ENCODE measurements at places on chromosomes 3 and 15.

DNA sequence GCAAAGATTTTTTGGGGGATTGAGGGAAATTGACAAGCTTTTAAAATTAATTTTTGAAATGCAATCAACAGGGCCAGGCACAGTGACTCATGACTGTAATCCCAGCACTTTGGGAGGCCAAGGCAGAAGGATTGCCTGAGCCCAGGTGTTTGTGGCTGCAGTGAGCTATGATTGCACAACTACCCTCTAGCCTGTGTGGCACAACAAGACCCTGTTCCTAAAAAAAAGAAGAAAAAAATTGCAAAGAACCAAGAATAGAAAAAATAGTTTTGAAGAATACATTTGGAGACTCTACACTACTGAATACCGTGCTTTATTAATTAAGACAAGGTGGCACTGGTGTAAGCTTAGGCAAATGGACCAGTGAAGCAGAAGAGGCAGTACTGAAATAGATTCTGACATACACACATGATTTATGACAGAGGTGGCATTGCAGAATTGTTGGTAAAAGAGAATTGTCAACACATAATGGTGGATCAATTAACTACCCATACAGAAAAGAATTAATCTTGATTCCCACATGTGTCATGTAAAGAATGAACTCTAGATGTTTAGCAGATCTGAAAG is 443.3 kb upstream of the ATP11B start:
- DNase-seq, result no peak

GRCh38 chr3:27590437-27591298 is 106.5 kb upstream of the SLC4A7 start:
- no peak for DNase-seq

DNA sequence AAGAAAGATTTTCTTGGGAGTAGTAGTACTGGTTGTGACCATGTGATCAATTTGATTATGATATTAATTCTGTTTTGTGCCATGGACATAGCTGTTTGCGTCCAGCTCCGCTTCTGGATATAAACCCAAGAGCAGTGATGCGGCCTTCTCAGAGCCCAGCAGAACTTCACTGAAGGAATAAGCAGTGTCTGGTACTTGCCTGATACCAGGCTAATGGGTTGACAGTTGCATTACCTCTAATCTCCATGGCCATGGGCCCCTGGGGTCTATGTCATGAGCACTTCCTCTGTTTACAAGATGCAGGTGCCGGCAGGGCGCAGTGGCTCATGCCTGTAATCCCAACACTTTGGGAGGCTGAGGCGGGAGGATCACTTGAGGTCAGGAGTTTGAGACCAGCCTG is 36.3 kb upstream of the RAB6B start:
- DNase-seq, result no peak

DNA sequence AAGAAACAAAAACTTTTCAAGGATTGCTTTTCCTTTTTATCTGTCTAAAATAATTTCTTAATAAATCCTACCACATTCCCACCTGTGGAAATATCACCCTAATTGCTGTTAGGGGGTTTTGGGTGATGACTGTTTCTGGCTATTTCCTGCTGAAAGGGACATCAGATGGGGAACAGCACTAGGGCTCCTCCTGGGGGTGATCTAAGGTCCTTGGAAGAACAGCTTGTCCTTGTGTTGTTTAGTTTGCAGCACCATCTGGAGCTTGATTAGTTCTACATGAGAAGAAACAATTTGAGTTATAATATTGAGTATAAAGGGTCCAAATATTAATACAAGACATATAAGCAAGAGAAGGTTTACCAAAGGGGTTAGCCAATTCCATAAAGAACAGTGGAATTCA is 18.7 kb downstream of the OR5H15 start:
- DNase-seq, result no peak

DNA sequence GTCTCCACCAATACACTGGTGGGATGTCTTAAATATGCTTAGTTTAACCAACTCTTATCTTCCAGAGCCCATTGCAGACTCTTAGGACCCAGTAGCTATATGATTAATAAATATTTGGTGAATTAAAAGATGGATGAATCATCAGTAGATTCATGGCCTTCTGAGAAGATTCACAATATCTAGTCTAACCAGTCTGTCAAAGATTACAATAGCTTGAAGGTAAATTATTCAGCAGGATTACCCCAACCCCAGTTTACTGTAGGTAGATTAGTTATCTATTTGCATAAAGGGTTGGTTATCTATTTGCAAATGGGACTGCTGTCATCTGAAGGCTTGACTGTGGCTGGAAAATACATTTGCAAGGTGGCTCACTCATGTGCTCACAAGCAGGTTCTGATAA is 239.4 kb upstream of the THRB start:
- DNase-seq, result no peak

DNA sequence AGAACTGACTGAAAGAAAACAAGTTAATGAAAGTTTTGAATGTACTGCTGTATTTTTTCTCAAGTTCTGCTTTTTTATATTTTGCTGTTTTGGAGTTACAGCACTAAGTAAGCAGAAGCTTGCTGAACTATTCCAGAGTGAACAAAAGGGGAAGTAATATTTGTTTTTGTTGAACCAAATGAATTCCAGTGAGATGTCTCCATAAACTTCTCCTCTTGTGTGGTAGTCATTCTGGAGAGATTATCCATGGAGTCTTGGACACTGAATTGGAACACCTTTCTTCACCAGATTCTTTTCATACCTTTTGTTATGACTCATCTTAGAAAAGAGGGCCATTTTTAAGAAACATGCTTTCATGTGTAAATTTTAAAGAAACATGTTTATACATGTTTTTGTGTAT is 8.8 kb downstream of the ANKUB1 start:
- no peak for DNase-seq

- DNase-seq, result no peak
Measured at GRCh38 chr15:88233921-88234320, 22.6 kb downstream of the NTRK3 start.

DNA sequence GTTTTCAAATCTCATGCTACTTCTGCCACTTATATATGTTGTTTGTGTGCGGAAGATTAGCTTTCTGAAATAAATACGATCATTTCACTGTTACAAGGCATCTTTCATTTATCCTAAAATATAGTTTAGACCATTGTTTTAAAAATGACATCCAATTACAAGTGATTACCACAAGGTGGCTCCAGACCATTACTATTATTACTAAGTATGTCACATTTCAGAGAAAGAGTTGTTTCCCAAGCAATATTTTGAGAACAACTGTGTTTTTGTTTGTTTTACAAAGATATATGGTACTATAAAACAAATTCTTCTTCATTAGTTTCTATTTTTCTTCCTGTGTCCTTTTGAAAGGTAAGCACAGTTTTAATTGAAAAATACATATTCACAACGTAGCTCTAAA is 136.0 kb upstream of the RAP2B start:
- DNase-seq, result no peak

DNA sequence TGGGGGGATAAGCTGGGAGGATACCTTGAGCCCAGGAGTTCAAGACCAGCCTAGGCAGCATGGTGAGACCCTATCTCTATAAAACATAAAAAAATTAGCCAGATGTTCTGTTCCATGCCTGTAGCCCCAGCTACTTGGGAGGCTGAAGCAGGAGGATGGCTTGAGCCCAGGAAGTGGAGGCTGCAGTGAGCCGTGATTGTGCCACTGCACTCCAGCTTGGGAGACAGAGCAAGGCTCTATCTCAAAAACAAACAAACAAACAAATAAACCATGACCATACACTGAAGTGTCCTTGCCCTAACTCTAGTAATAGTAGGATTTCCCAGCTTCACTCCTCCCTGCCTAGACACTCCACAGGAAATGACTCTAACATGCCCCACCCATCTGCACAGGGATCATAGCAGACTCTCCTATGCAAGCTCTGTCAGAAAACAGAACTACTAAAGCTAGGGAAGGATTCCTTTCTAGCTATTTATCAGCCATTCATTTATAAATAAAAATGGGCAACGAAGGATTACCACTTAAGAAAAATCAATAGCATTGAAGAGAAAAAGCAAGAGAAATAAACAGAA is 4.6 kb downstream of the ERICH6 start:
- DNase-seq, result no peak

DNA sequence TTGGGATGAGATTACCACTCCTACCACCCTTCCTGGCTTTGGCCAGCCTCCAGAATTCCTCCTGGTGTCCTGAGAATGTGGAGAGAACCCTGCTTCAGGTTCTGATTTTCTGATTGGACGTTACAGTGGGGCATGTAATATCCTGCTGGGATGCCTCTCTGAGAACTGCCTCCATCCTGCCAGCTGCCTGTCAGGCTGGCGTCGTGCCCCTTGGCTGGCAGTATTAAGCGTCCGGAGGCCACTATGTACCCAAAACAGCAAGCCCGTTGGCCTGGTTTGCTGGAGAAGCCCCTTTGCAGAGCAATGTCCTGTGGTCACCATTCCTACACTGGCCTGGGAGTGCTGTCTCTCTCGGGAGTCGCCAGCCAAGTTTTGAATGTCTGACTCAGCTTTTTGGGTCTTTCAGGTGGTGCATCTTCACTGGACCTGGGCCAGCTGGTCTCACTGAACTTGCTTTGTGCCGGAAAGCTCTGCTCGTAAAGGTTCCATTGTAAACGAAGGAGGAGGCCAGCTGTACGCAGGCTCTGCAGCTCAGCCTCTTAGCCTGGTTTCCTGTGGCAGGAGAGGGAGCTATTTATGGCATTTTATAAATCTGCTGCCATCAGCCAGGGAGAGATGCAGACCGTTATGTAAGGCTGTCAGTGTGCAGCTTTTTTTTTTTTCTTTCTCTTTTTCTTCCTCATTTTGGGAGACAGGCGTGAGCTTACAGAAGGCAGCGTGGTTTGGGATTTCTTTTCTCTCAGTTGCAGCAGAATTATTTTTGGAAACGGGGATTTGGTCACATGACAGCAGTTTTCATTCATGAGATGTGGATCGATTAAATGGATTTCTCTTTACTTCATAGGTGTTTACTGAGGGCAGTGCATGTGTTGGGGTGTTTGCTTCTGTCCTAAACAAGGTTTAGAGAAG is 19.0 kb upstream of the TRAK1 start:
- no peak for DNase-seq

DNA sequence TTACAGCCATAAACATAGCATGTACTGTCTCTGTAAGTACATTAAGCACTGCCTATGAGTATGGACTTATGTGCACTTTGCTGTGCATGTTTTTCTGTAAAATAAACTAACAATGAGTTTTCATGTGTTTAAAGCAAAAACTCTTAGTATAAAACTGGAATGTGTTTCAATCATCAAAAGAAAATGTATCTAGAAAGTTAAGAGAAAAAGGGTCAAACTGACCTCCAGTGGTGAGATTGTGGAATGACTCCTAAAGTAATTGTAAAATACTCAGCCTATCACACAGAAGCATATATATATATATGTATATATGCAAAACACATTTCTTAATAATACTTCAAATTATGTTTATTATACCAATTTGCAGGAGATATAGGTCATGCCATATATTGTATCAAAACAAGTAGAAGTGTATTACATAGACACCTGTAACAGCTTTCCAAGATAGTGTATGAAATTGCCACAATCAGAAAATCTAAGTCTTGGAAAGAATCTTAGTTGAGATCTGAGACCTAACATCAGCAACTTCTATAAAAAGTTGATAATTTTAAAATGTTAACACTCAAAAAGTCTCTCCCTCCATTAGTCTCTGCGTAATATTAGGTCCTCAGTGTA is 199.6 kb downstream of the FMN1 start:
- DNase-seq, result no peak

- DNase-seq, result no peak
Measured at GRCh38 chr3:108474581-108474980, 35.8 kb downstream of the MYH15 start.

DNA sequence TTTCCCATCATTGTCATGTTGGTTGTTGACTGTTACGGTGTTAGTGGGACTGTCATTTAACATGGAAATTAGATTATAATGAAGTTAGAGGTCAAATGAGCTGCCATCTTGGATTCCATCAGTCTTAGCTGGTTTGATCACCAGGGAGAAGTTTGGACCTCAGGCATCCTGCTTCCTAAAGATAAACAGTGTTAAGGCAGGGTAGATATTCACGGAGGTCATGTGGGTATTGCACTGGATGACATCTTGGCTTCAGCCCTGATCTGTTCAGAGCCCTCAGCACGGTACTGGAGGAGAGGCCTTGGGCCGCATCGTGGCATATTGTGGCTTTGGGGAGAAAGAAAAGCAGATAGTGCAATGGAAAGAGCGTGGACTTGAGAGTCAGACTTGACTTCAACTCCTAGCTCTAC is 11.1 kb upstream of the MUC20 start:
- no peak for DNase-seq

All from activated CD8-positive, alpha-beta memory T cell treated with anti-CD3 and anti-CD28 coated beads, Interleukin-2, amount 50 U/mL, for 4 hours (primary cell).